ENCODE measurements at places on chromosomes 1 and 21. TPM values are rescaled to one million over a fixed set of nuclear protein-coding genes. Genes with fewer than 3 reads are reported as not detected.

DNA sequence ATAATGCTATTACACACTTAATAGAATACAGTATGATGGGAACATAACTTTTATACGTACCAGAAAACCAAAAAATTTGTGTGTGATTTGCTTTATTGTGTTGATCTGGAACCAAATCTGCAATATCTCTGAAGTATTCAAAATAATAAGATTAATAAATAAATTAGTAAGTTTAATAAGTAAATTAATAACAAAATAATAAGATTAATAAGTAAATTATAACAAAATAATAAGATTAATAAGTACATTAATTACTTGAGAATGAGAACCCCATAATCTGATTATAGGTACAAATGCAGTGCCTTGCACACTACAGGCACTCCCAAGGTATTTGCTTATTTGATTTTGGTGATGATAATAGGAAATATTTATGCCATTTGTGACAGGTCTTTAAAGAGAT lies 267.4 kb downstream of the ZNF326 start:
- no peak for DNase-seq

INTS11 gene
- 48.7 TPM for total RNA-seq

- peak; percentile 32 for DNase-seq
These were observed 200.0 kb downstream of the GABPA start for GRCh38 chr21:25934771-25935224.

- DNase-seq: no peak
These were observed 206.4 kb upstream of the PTGFR start for GRCh38 chr1:78284354-78284753.

- no peak for DNase-seq
These were observed 574.7 kb upstream of the ZP4 start for GRCh38 chr1:238465449-238465848.

SELENBP1 gene
- 46.2 TPM for total RNA-seq

- no peak for DNase-seq
These were observed 50.6 kb upstream of the CNTN2 start for GRCh38 chr1:204992201-204992997.

PTPN7 gene
- 1.4 TPM for total RNA-seq

LCE1A gene
- total RNA-seq: 1.7 TPM

- peak; percentile 19 for DNase-seq
These were observed 58.0 kb downstream of the PGM1 start for GRCh38 chr1:63651161-63651701.

All from skin of body (tissue), 3 donors.